ENCODE measurements at places on chromosomes 4 and X.

GRCh38 chr4:98958065-98958464, 29.1 kb upstream of the EIF4E start:
- DNase-seq, result no peak

DNA sequence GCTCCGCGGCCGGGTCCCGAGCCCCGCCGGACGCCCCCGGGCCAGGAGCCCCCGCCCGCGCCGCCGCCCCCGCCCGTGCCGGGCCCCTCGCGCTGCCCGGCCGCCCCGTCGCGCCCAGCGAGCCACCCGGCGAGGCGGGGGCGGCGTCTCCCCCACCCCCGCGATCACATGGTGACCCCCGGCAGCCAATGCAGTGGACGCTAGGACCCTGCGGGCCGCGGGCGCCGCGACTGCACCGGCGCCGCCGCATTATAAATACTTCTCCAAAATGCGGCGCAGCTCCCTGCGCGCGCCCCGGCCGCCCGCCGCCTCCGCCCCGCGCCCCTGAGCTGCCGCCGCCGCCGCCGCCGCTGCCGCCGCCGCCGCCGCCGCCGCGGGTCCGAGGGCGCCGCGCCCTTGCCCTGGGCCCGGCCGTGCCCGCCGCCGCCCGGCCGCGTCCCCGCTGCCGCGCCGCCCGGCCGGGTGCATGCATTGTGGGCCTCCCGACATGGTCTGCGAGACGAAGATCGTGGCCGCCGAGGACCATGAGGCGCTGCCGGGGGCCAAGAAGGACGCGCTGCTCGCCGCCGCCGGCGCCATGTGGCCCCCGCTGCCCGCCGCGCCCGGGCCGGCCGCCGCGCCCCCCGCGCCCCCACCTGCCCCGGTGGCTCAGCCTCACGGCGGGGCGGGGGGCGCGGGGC, at the start of gene NAT8L:
Gene NAT8L (plus strand): TSS at position 282 of the 680 bp plus-strand sequence. CDS start 185 bp downstream, at position 467.
- DNase-seq, result peak; percentile 49

DNA sequence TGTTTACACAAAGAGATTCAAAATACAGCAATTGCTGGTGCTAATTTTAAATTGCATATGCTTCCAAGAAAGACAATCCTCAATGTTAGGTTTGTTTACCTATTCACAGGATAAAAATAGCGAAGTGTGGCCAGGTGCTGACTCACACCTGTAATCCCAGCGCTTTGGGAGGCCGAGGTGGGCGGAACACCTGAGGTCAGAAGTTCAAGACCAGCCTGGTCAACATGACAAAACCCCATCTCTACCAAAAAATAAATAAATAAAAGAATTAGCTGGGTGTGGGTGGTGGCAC, 77.7 kb downstream of the OPHN1 start:
- no peak for DNase-seq

GRCh38 chrX:6667048-6667768, 132.3 kb upstream of the VCX3A start:
- no peak for DNase-seq

DNA sequence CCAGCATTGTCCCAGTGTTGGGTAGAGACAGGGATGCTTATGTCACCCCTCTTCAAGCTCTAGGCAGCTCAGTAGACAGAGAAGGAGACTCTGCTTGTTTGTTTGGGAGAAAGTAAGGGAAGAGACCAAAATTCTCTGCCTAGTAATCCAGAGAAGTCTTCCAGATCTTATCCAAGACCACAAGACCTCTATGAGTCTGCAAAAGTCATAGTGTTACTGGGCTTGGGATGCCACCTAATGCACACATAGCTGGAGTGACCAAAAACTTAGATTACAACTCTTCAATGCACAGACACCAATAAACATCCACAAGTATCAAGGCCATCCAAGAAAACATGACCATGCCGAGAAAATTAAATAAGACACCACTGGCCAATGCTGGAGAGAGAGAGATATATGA, 205.5 kb downstream of the UNC5C start:
- no peak for DNase-seq

DNA sequence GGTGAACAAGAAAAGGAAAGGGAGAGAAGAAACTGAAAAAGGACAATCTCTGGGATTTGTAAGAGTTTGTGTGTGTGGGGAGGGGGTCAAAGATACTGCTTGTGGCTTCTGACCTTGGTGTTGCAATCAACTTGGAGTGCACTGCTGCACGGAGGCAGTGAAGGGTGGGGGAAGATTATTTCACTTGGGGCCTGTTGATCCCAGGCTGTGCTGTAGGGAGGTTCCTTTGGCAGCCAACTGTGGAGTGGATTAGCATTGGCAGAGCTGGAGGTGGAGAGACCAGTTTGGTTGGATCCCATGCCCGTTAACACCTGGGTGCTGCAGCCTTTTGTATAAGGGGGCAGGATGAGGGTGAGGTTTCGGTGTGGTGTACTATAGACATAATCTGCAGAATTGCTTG, 38.2 kb downstream of the AFF1 start:
- no peak for DNase-seq

DNA sequence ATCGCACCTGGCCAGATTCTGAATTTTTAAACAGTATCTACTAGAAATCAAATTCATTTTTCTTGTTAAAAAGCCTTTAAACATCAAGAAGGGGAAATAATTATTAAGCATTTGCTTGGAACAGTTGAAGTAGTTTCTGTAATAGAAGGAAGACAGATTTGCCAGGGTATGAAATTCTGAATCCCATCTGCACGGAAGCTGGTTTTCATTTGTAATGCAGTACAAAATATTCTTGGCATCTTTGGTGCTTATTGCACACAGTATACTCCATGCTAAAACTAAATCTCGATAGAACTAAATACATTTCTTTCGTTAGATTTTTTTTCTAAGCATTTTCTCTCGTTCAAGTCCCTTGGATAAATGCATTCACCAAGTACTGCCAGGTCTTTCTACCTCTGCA, 25.3 kb downstream of the TRIM2 start:
- DNase-seq, result no peak

- DNase-seq, result no peak
Measured at GRCh38 chr4:89398146-89398545, 90.5 kb upstream of the GPRIN3 start.

GRCh38 chr4:14254252-14254651, 626.7 kb upstream of the BOD1L1 start:
- DNase-seq, result peak; percentile 13

GRCh38 chr4:182023469-182023868, 219.7 kb upstream of the TENM3 start:
- DNase-seq, result peak; percentile 0

DNA sequence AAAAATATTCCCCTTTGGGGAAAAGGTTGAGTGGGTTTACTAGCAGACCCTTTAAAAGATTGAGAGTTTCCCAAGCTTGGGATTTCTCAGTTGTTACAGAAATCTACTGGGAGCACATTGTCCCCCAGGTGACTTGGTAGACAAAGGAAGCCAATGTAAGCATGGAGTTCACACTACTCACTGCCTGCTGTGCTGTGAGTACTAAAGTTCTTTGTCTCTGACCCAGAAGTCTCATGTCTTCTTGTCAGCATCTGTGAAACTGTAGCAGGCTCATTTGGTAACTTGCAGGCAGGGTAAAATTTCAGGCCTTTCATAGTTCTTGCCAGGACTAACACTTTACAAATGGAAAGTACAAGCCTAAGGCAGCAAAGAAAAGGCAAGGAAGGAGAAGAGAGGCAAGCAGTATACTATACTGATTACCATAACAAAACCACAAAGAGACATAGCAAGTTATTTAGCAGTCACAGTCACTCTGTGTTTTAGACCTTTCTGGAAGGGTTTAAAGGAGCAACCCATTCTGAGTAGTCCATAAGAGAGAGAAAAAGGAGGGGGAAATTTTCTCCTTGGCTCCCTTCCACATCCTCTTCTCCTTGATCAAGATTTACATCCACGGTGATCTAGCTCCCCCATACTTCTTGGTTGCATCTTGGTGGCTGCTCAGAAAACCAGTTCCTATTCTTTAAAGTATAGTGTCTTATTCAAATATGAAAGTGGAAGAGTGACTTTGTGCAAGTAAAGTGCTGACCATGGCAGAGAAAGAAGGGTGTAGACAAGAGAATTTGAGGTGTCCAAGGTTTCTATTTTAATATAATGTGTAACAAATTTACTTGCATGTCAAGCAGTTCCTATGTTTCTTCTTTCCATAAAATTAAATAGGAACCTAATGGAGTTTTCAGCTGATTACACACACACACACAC, 160.0 kb upstream of the PDE5A start:
- no peak for DNase-seq

DNA sequence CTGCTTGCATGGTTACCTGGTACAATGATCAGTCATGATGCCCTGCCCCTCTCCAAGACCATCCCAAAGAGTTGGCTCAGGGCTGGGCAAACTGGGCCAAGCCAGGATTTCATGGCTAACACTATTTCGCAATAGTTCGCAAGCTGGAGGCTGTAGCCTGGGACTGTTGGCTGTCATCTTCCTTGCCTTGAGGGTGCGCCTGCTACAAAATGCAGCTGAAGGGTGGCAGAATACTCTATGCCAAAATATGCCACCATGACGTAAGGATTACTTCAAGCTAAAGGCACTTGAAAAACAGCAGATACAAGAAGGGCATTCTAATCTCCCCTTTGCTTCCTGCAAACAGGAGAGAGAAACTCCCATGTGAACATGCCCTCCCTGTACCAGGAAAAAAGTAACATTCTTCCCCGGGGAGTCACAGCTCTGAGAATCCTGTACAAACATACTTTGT, 21.0 kb downstream of the SAT1 start:
- no peak for DNase-seq

DNA sequence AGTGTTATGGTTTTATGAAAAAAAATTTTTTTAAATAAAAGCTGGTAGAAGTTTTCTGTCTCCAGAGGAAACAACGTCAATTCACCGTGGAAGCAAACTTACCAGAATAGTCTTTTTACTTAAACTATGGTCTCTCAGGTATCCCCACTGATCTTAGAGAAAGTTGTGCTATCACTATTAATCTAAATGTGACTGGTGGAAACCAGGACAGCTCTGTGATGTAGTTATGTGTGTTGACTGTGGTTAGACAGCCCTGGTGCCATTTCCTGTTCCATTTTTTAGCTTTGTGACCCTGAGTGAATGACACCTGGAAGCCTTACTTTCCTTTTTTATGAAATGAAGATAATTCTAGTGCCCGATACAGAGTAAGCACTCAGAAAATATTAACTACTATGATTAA, 111.8 kb upstream of the HUWE1 start:
- no peak for DNase-seq

DNA sequence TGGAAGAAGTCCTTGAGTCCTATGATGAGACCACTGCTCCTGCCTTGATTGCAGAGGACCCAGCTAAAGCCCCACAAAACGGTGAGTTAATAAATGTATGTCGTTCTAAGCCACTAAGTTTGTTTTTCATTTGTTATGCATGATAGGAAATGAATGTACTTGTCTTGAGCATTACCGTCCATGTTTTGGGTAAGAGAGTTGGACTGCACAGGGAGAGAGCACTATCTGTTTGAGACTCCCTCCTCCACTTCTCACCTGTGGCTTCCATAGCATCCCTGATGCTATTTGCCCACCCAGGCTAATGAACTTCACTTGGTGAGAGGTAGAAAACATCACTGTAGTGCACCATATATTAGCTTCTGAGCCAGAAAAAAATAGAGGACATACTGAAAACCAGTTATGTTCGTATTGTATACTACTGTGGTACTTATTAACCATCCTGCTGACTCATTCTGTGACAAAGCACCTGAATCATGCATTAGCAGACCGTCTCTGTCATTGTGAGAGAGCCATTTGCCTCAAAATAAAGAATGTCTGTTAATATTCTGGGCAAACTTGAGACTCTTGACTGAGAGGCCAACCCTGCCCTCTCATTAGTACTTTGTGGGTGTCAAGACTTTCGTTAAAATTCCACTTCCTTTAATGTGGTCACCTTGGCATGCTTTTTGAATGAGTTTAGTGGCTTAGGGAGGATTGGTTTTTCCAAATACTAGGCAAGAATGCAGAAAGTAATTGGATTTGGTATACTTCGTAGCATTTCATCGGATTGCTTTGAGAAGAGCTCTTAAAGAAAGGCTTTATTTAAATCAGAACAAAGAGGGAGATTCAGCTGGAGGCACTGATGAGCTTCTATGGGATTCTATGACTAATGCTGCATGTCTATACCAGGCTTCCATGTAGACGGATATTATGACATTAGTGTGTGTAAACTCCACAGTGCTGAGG, 99.3 kb upstream of the GRPR start:
- DNase-seq, result no peak

GRCh38 chr4:173357939-173358338, 12.8 kb upstream of the SAP30 start:
- no peak for DNase-seq

GRCh38 chr4:55634417-55635128, 1.5 kb downstream of the NMU start:
- DNase-seq, result no peak

DNA sequence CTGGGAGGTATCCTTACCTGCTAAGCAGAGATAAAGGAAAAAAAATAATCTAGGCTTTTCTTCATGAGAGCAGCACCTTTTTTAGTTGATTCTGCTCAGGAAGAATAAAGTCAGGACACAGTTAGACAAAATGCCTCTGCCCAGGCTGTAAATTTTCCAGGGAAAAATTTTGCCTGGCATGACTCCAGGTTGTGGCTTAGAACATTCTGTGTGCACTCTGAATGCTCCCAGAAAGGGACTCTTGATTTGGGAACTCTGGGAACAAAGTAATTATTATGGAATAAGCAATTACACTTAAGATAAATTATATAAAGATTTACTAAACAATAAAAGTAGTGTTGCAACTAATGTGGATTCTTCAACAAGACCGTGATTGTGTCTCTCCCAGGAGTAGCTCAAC, 826.2 kb upstream of the TENM3 start:
- DNase-seq, result peak; percentile 5

DNA sequence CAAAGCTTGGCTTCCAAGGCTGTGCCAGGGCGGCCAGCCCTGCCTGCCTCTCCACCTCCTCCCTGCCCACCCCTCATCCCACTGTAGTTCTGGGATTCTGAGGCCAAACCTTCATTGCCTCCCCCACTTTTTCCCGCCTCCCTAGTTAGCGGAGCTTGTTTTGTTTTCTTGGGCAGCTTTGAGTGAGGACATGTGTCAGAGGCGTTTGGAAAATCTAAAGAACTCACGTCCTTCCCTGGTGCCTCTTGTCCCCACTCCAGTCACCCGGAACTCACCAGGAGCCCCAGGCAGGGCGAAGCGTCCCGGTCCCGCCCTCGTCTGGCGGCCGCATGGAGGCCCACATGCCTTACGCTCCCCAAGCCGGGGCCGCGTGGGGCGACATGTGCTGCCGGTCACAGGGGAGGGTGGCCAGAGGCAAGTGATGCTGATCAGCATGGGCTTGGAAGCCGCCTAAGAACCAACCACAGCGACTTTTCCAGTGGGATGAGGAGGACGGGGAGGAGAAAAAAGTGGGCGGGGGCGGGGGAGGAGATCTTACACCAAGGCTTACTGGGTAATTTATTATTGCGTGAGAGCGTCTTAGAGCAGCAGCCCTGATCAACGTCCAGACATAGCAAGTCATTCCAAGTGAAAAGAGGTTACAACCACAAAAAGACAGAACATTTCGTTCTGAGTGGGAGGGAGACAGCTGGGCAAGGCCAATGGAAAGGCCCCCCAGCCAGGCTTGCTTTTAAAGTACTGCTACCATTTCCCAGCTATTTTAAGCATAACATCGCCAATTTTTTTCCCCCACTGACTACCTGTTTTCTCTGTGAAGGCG, 48.5 kb downstream of the PRPS1 start:
- DNase-seq, result peak; percentile 83

GRCh38 chr4:133316909-133317308, 167.8 kb downstream of the PCDH10 start:
- no peak for DNase-seq

All from SJCRH30 (cell line).